Bone marrow (tissue), 2 donors: ENCODE measurements at places on chromosomes 7 and 10.

GRCh38 chr7:105336009-105336408, 52.7 kb downstream of the SRPK2 start:
- no peak for DNase-seq

GRCh38 chr7:24932815-24933214, 47.2 kb downstream of the OSBPL3 start:
- DNase-seq = no peak

- peak; percentile 7 for DNase-seq
Measured at GRCh38 chr10:27783660-27784059, 38.0 kb upstream of the MKX start.

- no peak for DNase-seq
Measured at GRCh38 chr10:128007056-128007455, 100.2 kb downstream of the PTPRE start.

- no peak for DNase-seq
Measured at GRCh38 chr7:45268013-45268412, 110.4 kb downstream of the RAMP3 start.

- DNase-seq = no peak
Measured at GRCh38 chr7:125136341-125136740, 206.7 kb upstream of the POT1 start.

DNA sequence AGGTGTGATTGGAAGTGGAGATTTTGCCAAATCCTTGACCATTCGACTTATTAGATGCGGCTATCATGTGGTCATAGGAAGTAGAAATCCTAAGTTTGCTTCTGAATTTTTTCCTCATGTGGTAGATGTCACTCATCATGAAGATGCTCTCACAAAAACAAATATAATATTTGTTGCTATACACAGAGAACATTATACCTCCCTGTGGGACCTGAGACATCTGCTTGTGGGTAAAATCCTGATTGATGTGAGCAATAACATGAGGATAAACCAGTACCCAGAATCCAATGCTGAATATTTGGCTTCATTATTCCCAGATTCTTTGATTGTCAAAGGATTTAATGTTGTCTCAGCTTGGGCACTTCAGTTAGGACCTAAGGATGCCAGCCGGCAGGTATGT, 13.6 kb downstream of the STEAP2 start:
- DNase-seq = no peak

DNA sequence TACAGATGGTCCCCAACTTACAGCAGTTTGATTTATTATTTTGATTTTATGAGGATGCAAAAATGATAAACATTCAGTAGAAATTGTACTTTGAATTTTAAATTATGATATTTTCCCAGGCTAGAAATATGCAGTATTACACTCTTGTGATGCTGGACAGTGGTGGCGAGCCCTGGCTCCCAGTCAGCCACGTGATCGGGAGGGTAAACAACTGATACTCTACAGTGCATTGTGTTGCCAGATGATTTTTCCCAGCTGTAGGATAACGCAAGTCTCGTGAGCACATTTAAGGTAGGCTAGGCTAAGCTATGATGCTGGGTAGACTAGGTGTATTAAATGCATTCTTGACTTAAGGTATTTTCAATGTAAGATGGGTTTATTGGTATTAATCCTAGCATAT, 865.2 kb downstream of the SORCS3 start:
- DNase-seq = no peak

DNA sequence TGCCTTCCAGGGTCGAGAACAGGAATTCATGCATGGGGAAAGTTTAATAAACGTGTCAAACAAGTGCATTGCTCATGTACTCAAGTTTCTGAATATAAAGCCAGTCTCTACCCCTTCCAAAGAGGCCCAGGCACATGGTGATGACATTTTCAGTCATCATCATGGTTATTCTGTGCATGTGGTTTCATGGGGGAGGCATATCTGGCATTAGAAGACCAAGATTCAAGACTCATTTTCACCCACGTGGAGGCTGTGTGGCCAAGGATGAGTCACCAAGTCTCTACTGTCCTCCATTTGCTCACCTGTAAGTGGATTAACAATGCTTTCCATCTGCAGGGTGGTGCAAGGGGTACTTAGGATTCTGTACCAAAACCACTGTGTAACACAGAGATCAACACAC, 34.0 kb upstream of the CNPY1 start:
- no peak for DNase-seq

DNA sequence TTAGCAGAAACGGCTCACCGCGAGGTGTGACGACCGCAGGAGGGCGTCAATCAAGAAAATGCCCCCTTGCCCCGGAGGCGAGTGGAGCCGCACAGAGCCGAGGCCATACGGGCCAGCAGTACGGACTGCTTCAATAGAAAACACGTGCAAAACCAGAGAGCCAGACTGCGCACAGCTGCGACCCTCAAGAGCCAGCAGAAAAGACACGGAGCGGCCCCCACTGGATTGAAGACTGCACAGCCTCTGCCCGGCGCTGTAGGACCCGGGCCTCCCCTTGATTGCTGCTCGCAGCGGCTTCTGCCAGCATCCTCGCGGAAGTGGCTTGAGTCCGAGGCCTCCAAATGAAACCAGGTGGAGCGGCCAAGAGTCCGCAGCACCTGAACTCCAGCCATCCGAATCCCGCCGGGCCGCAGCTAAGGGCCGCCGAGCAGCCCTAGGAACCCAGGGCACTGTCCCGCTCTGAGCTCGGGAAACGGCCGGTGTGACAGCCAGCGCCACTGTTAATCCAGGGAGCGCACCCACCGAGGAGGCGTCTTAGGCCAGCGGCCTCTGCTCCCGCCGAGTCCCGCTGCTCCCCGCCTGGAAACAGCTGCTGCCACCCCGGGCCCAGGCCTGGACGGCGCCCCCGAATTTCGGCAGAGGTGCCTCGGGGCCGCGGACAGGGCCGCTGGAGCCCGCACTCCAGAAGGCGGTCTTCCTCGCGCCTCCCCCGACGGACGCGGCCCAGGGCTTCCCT, 660 bp upstream of the HHEX start:
- peak; percentile 56 for DNase-seq

DNA sequence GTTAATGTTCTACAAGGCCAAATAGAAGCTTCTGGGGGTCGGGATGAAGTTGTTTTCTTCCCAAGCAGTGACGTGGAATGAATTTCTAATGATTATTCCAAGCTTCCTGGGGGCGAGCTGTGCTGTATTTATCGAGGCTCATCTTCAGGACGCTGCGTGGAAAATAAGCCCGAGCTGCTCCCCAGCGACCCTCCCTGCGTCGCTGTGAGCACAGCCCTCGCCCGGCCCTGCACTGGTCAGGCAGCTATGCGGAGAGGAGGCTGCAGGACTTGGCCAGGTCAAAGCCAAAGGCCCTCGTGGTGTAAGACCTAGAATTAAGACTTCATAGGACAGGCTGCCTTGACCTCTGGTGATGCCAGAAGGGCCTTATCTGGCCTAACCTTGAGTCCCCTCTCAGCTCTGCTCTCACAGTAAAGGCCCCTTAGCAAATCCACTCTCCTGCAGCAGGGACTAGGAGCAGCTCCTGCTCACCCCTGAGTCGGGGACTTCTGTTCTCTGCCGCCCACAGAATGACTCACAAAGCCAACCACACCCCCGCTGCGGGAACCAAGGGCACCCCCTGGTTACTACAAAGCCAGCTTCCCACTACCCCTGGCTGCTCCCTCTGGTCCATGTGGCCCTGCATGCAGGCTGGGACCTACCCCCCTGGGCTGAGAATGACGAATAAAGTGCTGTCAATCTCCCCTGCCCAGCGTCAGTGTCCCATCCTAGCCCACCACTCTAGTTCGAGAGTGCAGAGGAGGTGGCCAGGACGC, 501.6 kb downstream of the TCERG1L start:
- DNase-seq = no peak

DNA sequence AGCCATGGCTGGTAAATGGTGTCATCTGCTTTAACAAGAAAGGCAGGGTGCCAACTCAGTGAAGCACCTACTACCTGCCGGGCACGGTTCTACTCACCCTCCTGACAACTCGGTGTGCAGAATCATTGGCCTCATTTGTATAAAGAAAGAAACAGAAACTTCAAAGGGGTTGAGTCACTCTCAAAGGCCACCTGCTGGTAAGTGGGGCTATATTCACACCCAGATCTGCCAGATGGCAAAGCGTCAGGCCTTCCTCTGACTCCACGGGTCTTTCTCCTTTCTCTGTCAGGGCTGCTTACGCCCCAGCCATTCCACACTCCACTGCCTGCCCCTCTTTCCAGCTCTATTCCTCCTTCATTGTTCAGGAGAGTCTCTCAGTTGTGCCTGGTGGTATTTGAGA, 309.2 kb downstream of the GFRA1 start:
- no peak for DNase-seq

DNA sequence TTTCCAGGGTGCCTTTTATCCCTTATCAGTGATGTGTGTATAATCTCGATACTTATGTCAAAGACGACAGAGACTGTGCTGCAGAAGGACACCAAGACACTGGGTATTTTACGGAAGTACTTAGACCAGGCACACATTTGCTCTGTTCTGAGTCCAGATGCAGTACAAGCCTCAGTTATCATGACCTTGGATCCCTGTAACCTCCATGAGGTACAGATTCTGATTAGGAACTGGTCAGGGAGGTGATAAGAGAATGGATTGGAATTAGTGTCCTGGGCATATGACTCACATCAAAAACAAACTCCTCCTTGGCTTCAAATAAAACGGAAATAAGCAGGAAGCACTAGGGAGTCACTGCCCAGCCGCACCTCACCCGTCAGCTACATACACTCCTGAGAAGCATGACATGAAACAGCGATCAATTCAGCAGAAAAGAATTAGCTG, 146.5 kb downstream of the SFMBT2 start:
- DNase-seq = no peak

DNA sequence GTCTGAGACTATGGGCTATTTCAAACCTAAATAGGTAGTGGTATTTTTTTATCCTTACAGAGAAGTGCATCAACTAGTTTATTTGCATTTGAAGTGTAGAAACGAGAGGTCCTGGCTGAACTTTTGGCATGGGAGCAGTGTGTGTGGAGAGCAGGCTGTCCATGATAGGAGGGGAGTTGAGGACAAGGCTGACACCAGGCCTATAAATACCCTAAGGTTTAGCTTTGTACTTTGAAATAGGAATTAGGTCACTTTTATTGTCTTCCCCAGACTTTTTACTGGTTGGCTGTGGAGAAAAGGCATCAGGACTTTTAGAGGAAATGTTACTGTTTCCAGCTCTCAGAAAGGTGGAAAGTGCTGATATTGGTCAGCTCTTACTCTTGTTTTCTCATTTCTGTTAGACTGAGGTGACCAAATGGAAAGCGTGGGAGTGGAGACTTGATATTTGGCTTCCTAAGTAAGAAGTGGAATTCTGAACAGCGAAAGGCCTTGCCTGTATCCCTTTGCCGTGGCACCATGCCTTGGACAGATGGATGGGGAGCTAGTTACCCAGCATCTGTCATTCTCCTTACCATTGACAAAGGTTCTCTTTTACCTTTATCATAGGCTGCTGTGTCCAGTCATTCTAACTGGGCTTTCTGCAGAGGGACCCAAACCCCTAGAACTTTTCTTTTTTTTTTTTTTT, 46.0 kb downstream of the GBF1 start:
- DNase-seq = no peak

DNA sequence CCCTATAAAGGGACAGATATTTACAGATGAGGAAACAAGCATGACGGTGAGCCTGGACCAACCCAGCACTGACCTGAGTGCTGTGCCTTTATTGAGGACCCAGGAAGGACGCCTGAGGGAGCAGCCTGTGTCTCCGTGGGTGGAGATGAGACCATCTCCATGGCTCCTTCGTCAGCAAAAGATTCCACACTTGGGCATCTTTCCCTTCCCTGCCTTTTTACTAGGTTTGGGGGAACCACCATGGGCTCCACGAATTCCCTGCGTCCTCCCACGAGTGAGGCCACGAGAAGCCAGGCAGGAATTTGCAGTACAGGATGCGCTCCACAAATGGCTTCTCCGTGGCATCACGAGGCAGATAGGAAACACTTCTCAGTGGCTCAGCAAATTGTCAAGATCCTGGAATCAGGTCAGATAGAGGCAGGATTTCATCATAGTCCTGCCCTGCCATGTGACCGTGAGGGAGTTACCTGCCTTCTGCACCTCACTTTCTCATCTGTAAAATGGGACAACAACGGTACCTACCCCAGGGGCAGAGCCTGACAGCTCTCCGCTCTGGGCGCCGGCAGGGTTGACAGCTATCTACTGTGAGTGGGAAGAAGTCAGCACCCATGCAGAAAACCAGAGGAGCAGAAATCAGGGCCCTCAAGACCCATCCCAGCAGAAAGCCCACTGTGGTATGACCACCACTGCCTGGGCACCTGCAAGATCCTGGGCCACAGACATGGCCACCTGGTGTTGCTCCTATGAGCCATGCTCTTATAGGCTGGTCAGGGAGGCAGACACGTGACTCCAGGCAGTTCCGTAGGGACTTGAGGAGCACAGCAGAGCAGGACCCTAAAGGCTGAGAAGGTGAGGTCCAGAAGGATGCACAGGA, 80.1 kb downstream of the GRID1 start:
- no peak for DNase-seq

- peak; percentile 82 for DNase-seq
Measured at GRCh38 chr7:100585511-100586265, at the start of gene LRCH4. TSS of gene LRCH4 (minus strand) at chr7:100586129. CDS start at chr7:100586100, 29 bp downstream.

DNA sequence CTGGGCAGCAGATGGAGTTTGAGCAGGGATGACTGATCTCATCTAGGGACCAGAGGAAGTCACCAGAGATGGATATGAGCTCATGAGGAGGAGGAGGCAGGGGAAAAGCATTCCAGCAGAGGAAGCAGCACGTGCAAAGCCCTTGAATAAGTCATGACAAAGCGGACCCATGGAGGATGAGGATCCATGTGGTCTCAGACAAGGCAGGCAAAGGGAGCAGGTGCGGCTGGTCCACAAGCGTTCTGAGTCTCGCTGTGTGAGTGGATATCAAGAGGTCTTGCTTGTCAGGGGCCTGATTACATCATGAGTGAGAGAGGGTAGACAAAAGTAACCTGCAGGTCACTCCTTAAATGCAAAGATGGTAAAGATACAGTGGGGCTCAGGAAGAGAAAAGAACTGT, 307.6 kb downstream of the GRID1 start:
- DNase-seq = no peak

GRCh38 chr10:2121929-2122328, 384.6 kb upstream of the ADARB2 start:
- no peak for DNase-seq

DNA sequence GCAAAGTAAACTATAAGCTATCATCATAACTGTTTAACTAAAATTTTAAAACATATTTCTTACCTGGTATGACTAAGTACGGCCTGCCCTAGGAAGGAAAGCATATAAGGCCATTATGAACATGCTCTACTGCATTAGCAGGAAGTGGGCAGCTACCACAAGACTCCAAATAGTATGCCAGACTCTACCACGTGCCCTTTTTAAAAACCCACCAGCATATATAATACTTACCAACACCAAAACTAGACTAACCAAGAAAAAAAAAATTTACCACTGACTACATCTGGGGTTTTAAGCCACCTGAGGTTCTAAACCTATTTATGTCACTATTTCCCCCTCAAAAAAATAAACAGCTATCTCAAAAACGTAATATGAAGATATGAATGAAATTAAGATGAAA, 30.1 kb downstream of the NUDCD3 start:
- DNase-seq = peak; percentile 62

- DNase-seq = no peak
Measured at GRCh38 chr7:38825721-38826440, 83.1 kb downstream of the VPS41 start.

DNA sequence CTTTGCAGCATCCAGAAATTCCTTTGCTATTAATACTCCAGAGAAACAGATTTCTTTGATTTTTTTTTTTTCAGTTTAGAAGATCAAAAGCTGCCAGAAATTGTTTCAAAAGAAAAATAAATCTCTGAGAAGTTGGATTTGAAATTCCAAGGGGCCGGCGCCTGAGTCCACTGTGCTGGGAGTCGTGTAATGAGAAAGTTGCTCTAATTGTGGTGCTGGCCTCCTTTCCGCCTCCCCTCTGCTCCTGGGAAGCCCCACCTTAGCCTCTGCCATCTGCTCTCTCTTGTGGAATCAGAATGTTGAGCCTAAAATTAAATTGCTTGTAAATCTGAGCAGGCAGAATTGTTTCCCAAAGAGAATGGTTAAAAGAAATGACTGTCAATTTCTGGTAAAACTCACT, 93.3 kb downstream of the EMX2 start:
- no peak for DNase-seq
